ENCODE measurements at places on chromosomes 1 and 21.

DNA sequence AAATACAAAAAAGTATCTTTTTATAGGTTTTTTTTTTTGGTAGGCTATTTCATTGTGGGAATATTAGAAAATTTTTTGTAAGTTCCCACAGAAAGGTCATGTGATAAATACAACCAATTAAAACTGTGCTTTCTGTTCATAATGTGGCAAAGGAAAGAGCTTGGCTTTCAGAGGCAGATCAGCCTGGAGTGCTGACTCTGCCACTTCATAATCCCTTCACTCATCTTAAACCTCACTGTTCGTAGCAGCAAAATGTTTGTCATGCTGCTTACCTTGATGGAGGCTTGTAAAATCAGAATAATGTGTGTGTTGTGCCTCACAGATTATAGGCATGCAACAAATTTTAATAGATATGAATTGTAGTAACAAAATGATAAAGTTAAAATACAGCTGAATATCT, 176.8 kb downstream of the ZP4 start:
- no peaks in the 10 kb centered on the region for H3K27me3 ChIP-seq
- no peaks in the 10 kb centered on the region for H3K4me1 ChIP-seq
- H3K36me3 ChIP-seq: no peaks in the 10 kb centered on the region
- DNase-seq: no peak
- no peak overlapping the region for H3K4me3 ChIP-seq

DNA sequence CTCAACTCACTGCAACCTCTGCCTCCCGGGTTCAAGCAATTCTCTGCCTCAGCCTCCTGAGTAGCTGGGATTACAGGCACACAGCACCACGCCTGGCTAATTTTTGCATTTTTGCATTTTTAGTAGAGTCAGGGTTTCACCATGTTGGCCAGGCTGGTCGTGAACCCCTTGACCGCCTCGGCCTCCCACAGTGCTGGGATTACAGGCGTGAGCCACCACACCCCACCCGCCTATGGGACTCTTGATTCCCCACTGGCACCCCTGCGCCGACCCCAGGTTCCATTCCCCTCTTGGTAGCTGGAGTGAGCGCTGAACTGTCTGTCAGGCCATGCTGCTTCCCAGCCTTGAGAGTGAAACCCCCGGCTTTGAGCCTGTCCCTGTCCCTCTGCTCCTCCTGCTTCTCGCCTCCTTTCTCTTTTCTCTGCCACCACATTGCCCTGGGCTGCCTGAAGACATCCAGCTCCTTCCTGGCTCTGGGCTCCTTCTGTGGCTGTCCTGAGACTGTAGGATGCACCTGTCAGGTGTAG, 48.8 kb downstream of the IER5 start:
- H3K4me3 ChIP-seq: no peak overlapping the region
- H3K4me1 ChIP-seq: peaks cover 48% of the 10 kb centered on the region
- no peaks in the 10 kb centered on the region for H3K36me3 ChIP-seq
- no peak overlapping the region for H3K27ac ChIP-seq

- H3K27me3 ChIP-seq: no peaks in the 10 kb centered on the region
- no peak overlapping the region for H3K4me3 ChIP-seq
- H3K36me3 ChIP-seq: no peaks in the 10 kb centered on the region
These were observed 20.6 kb upstream of the KIF26B start for GRCh38 chr1:245133995-245134715.

- no peaks in the 10 kb centered on the region for H3K36me3 ChIP-seq
- H3K4me1 ChIP-seq: peaks cover 59% of the 10 kb centered on the region
- DNase-seq: no peak
- H3K4me3 ChIP-seq: no peak overlapping the region
- H3K27me3 ChIP-seq: no peaks in the 10 kb centered on the region
- peak overlapping the region; percentile 68 for H3K27ac ChIP-seq
These were observed 78.8 kb downstream of the SPSB1 start for GRCh38 chr1:9371391-9371935.

- H3K4me1 ChIP-seq: peaks cover 68% of the 10 kb centered on the region
- no peak overlapping the region for H3K4me3 ChIP-seq
- H3K36me3 ChIP-seq: no peaks in the 10 kb centered on the region
- peak overlapping the region; percentile 89 for H3K27ac ChIP-seq
- no peaks in the 10 kb centered on the region for H3K27me3 ChIP-seq
These were observed 18.0 kb upstream of the BTG2 start for GRCh38 chr1:203287109-203287893.

Measured in vagina (tissue), 2 donors.